ENCODE measurements at places on chromosomes 12 and 14.

- no peak for DNase-seq
Measured at GRCh38 chr12:132998741-132999140, 12.6 kb downstream of the ZNF26 start.

DNA sequence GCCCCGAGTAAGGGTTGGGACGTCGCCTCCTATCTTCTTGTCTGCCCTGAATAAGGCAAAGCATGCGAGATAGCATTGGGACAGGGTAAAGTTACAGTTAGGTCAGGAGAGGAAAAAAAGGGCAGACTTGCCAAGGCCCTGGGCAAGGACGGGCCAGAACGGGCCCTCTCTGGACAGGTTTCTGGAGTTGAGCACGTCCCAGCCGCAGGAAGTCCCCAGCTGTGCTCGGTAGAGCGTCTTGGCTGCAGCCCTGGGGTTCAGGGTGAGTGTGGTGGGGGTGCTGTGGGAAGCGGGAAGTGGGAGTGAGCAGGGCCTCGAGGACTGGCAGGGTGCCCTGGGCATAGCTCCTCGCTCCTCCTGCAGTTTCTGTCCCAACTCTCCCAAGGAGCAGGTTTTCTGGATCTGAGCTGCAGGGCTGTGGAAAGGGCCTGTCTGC lies 5.4 kb downstream of the RPS6KL1 start:
- no peak for DNase-seq

DNA sequence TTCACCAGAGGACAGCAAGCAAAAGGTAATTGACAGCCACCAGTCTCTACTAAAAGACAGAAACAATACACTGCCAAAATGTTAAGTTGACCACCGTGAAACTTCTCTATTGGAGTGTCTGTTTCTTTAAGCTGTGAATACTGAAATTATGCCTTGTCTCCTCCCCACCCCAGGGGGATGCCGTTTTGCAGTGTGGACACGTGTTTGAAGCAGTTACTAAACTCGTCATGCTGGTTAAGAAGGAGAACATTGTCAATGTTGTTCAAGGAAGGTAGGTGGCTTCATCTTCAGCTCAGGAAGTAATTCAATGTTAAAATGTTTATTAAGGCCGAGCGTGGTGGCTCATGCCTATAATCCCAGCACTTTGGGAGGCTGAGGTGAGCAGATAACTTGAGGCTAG lies 32.8 kb downstream of the KCTD10 start:
- DNase-seq, result no peak

DNA sequence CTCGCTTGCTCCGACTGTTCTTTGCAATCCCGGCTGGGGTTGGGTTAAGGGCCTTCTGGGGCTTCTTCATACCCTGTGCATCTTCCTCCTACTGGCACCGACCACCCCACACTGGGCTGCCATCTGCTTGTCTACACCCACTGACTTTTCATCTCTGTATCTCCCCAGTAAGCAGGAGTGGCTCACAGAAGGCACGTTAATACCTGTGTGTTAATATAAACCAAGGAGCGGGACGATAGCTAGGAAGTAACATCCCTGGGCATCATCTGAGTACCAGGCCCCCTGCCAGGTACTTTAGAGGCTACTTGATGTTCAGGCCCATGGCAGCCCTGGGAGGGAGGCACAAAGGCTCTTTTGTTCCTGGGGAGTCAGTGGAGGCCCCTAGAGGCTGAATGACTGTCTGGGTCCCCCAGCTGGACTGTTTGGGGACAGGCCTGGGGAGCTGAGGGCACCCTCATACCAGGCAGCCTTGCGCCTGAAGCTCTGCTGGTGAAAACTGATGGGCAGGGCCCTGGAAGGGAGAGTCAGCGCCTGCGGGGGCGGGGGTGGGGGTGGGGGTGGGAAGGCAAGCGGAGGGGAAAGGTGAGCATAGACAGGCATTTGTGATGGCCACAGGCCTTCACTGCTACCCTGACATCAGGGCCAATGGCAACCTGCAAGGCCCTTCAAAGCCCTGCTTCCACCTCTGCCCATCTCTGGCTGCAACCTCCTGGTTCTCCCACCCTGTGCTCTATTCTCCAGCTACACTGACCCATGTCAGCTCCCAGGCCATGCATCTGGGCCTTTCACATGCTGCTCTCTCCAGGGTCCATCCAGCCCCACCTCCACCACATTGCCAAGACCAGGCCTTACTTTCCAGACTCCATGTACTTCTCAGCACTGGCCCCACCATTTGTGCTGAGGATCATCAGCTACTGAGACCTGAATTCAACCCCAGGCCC lies 34.2 kb upstream of the DEGS2 start:
- DNase-seq, result no peak

DNA sequence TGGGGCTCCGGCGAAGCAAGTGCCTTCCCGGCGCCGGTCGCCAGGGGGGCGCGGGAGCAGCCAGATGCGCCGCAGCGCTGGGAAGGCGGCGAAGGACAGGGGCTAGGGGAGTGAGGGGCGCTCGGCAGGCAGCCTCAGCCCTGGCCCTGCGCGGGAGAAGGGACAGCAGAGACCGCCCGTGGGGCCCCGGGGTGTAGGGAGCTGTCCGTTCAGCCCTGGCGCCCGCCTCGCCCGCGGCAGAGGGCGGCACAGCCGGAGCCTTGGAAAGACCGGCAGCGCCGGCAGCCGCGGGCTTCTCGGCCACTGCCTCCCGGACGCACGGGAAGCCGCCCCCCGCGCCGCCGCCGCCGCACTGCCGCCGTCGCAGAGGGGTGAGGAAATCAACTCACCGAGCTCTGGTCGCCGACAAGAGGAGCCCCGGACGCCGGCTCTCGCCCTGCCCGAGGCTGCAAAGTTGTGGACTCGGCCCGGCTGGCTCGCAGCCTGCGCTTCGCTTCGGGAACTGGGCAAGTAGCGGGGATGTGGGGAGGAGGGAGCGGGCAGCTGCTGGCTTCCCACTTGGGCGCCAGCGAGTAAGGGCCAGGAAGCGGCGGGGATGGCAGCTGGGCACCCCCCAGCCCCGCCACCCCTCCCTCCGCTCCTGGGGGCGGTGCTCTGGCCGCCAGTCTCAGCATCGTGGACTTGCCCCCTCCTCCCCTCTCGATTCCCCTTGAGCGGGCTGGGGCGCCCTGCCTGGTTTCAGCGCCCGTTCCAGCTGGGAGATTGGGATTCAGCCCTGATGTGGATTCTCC lies at the start of gene ZDHHC22:
ZDHHC22 (minus strand) TSS at position 578 of the 791 bp plus-strand sequence. CDS start 2,053 bp downstream, outside the sequence.
- DNase-seq, result no peak

GRCh38 chr12:97151481-97151880 lies 244.4 kb downstream of the NEDD1 start:
- no peak for DNase-seq

- no peak for DNase-seq
Measured at GRCh38 chr14:72781561-72782508, 112.1 kb downstream of the DPF3 start.

GRCh38 chr12:44777044-44777443 lies 99.1 kb downstream of the NELL2 start:
- no peak for DNase-seq

GRCh38 chr12:113756609-113757008 lies 209.5 kb downstream of the RBM19 start:
- DNase-seq, result no peak

DNA sequence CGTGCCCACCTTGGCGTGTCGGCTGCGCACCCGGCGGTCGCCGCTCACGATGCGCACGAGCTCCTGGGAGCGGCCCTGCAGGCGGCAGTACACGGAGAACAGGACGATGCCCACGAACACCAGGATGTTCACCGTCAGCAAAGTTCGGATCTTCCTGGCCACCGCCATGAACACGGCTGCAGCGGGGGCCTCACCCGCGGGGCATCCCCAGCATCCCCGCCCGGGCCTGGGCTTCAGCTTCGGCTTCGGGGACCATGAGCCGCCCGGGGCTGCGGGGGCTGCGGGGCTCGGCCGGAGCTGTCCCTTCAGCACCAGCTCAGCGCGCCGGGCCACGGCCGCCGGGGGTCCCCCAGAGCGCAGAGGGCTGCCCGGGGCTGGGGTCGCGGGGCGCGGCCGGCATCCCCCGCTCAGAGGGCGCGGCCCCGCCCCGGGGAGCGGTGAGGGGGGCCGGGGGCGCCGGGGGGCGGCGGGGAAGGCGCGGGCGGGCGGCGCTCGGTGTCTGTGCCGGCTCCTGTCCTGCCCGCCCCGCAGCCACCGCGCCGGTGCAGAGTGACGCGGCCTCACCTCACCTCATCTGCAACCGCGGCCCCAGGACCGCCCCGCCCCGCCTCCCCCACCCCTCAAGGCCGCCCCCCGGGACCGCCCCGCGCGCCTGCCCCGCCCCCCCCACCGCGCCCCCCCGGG lies at the start of gene GALNT9:
GALNT9 (minus strand) TSS at position 554 of the 684 bp plus-strand sequence; CDS start at position 168, 386 bp downstream.
- DNase-seq, result no peak

GRCh38 chr12:124560146-124560890 lies 7.1 kb downstream of the NCOR2 start:
- DNase-seq, result no peak

- no peak for DNase-seq
Measured at GRCh38 chr12:26704214-26704613, 128.8 kb downstream of the ITPR2 start.

GRCh38 chr12:116726694-116727093 lies 11.2 kb downstream of the SPRING1 start:
- DNase-seq, result no peak

DNA sequence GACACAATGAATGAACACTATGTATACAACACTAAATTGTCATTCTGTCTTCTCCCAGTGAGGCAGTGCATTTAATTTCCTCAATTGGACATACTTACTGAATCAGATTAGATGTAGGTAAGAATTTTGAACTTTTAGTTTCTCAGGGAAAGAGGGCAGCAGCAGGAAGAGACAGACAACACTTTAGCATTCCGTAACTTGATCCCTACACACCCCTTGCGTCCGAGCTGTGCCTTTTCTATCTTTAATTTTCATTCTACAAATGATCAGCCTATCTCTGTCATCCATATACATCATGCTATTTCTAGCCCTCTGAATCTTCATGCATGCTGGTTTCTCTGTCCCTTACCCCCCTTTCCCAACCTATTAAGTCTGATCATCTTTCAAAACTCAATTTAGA lies 358.0 kb upstream of the RPL10L start:
- DNase-seq, result no peak

DNA sequence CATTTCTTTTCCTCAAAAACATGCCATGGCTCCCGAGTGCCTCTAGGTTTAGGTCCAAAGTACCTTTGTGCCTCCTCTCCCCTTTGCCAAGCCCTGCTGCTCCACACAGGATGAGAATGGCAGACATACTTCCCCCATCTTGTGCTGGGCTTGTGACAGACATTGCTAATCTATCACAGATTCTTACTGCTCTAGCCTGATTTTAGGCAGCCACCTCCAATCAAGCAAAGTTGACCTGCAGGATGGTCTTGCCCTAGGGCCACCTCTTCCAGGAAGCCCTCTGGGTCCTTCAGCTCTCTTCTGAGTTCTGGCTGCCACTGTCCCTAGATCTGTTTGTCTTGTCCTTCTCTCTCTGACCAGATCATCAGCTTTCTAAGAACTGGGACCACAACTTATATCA lies 20.5 kb downstream of the FOXN4 start:
- DNase-seq, result no peak

DNA sequence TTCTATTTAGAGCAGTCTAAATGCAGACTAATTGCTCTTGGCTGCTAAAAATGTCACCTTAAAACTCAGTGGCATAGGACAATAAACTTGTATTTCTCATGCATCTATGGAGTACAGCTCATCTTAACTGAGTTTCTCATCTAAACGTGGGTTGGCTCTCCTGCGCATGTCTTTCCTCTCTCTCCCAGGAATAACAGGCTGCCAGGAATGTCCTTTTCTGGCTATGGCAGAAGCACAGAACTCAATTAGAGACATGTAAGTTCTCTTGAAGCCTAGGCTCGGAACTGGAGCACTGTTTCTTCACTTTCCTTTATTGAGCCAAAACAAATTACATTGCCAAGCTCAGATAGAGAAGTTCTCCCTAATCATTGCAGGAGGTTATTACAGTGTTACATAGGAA lies 722.3 kb upstream of the FLRT2 start:
- no peak for DNase-seq

- no peak for DNase-seq
Measured at GRCh38 chr12:99130808-99131553, 485.9 kb downstream of the APAF1 start.

DNA sequence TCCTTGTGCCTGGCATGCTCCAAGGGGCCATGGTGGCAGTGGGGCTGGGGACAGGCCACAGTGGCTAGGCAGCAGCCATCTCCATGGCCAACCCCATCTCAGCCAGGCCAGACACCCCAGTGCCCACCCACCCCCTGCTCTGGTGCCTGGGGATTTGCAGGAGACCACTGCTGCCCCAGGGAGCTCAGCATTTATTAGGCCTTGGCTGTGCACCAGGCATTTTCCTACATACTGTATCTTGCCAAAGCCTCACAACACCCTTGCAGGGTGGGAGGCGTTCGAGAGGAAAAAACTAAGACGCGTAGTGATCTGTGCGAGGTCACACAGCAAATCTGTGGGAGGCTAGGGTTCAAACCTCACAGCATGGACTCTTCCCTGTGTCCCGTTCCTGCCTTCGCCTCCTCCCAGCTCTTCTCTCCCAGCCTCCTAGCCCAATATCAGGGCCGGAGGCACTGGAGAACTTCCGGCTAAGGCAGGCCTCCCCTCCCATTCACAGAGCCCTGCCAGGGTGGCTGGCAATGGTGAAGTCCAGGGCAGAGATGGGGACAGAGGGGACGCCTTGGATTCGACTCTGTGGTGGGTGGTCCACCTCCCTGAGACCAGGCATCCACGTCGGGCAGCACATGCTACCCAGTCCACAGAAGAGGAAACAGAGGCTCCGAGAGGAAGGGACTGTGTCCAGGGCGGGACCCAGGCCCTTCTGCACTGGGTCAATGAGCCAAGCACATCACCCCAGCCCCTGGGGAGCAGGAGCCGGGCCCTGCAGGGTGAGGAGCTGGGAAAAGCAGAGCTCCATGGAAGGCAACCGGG lies 57.4 kb downstream of the FAM222A start:
- no peak for DNase-seq

GRCh38 chr14:68139431-68140075 lies 320.0 kb downstream of the RAD51B start:
- no peak for DNase-seq

DNA sequence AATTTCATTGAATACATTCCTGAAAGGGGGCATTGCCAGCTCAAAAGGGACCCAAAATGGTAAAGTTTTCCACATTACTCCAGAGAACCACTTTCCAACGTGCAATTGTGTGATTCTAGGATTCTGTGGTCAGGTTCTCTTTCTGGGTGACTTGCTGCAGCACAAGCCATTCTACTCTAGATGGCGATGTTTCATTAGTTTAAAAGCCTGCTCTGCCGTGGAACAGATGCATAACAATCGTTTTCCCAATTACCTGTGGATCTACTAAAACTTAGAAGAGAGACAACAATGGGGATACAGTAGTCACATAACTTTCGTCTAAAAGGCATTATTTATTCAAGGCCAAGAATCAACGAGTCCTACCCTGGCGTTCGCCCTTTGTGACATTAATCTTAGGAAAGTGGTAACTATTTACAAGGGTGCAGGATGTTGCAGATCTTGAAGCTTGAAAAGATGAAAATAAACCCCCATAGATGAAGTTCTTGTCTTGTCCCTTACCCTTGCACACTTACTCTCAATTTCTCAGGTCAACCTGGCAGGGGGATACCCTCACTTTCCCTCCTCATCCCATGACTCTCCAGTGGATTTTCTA lies 400.9 kb downstream of the SNAPC1 start:
- no peak for DNase-seq
